ENCODE measurements at places on chromosomes 5 and 9.

GRCh38 chr5:1552521-1553255 lies 28.9 kb upstream of the LPCAT1 start:
- DNase-seq = no peak

- DNase-seq = no peak
Measured at GRCh38 chr5:95533761-95534160, 21.0 kb downstream of the SKIC3 start.

GRCh38 chr5:112886975-112887374 lies 25.9 kb downstream of the SRP19 start:
- DNase-seq = no peak

DNA sequence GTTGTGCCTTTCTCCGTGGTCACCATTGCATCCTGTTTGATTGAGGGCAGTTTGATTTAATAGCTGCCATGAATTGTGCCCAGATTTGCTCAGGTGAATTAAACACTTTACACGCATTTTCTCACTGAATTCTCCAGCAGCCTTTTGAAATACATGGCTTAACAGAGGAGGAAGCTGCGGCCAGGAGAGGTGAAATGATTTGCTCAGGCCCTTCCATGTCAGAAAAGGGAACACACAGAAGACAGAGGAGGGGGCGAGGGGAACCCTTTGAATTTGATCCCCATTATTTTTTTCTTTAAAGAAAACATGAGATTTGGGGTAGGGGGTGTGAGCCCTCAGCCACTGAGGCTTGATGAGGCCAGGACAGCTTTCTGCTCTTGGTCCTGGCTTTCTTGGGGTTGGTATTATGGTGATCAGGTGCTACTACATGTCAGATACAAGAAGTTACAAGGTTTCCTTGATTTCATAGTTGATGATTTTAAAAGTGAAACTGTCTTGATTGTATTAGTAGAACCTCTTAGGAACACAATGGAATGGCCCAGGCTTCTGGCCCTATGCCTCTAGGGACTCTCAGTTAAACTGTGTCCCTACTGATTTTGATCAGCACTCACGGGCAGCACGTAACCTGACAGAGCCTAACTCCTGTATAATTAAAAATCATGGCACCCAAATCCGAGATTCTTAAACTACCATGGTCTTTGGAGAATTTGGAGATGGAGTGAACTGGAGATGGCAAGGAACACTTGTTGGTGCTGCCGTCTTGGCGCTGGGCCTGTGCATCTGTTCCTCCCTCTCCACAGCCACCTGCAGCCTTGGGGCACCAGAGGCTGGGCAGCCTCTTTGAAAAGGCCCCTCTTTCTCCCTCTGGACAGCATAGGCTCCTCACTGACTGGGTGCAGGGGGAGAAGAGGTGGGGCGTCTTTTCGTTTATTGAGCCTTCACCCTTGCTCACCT lies 107.9 kb downstream of the TRIO start:
- DNase-seq = no peak

- DNase-seq = no peak
Measured at GRCh38 chr5:15248731-15249130, 251.2 kb upstream of the FBXL7 start.

GRCh38 chr5:38642189-38642911 lies 85.9 kb upstream of the LIFR start:
- no peak for DNase-seq

- DNase-seq = no peak
Measured at GRCh38 chr5:151675611-151676313, 11.0 kb downstream of the SPARC start.

DNA sequence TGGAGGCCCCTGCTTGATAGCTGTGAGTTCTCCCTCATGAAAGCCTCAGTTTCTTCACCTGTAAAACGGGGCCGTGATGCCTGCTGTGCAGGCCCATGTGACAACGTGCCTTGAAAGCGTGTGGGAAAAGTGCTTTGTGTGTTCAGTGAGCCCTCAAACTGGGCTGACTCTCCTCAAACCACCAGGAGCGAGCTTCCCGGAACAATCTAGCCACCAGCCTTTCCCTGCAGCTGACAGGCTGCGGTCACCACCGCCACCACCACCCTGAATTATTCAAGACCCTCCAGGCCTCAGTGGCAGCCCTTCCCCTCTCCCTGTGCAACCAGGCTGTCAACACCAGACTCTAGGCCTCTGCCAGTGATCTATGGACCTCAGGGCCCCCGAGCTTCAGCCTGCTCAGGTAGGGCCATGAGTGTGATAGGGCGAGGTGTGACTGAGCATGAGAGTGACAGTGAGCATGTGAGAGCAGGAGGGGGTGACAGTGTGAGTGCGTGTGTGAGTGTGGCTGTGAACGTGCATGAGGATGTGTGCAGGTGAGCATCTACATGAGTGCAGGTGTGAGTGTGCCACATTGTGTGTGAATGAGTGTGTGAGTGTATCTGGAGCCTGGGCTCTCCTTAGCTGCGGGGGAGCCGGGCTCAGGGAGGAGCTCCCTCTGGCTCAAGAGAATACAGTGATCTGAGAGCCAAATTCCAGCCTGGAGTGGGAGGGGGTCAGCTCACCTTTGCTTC lies 53.3 kb upstream of the PSD2 start:
- no peak for DNase-seq

Measured in fibroblast of the conjunctiva (primary cell).